Activated T-helper 1 cell treated with anti-CD3 and anti-CD28 coated beads, Interleukin-12 subunit alpha, Interleukin-12 subunit beta, Interleukin-2, Interleukin-4 antibody, amounts not matched to agents 30 ng/mL and 10 ng/mL and 1 ng/mL, durations not matched to agents 14 hours and 24 hours and 36 hours (primary cell): ENCODE measurements at places on chromosomes 12 and 14. TPM values are rescaled to one million over a fixed set of nuclear protein-coding genes. Genes with fewer than 3 reads are reported as not detected.

YAF2 gene
- 43.9 and 46.8 TPM in 2 replicates for total RNA-seq

ACSM4 gene
- total RNA-seq, result not detected in 2 replicates

CMAS gene
- 34.1 and 34.9 TPM in 2 replicates for total RNA-seq

LTB4R2 gene
- total RNA-seq, result 8.9 and 10.3 TPM in 2 replicates

GRCh38 chr14:84036840-84037239 is 1493.1 kb upstream of the FLRT2 start:
- DNase-seq, result no peak

- no peak for DNase-seq
Observed at GRCh38 chr12:67070604-67071003, 198.6 kb upstream of the CAND1 start.

DNA sequence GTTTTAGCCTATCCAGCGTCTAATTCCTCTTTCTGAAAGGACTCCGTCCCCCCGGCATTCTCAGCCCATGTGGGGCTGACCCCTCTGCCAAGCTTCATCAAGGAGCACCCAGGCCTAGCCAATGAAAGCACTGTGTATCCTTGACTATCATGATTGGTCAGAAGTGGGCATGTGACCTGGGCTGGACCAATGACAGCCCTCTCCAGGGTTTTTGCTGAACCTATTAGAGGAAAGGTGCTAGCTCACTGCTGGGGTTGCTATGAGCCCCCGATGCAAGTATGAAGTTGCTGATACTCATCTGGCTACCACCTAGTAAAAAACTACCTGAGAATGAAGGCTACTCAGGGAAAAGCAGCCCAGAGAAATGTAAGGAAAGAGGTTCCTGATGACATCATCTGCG is 68.1 kb downstream of the LRRC74A start:
- DNase-seq, result no peak

GRCh38 chr12:128543460-128543859 is 276.5 kb downstream of the TMEM132C start:
- no peak for DNase-seq

DNA sequence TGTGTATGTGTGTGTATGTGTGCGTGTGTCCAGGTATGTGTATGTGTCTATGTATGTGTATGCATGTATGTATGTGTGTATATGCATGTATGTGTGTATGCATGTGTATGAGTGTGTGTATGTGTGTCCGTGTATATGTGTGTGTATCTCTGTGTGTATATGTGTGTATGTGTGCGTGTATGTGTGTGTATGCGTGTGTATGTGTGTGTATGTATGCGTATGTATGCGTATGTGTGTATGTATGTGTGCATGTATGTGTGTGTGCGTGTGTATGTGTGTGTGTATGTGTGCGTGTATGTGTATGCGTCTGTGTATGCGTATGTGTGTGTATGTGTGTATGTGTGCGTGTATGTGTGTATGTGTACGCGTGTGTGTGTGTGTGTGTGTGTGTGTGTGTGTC is 31.6 kb downstream of the CHST11 start:
- DNase-seq, result no peak

DNA sequence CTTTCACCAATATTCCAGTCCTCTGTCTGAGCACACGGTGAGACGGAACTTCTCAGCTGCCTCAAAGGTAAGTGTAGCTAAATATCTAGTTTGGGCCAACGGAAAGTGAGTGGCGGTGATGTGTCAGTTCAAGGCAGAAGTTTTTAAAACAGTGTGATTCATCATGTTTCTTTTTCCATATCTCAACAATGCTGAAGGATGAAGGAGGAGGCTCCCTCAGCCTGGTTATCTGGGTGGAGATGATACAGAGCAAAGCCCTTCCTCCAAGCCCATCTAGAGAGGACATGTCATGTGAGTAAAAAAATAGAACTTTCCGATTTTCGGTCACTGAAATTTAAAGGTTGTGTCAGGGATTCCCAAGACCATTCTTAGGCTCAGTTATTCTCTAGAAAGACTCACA is 13.1 kb upstream of the ANP32D start:
- no peak for DNase-seq

GRCh38 chr12:2666411-2666810 is 128.4 kb upstream of the FKBP4 start:
- no peak for DNase-seq

- no peak for DNase-seq
Observed at GRCh38 chr14:64680013-64680713, 24.1 kb upstream of the PLEKHG3 start.

DNA sequence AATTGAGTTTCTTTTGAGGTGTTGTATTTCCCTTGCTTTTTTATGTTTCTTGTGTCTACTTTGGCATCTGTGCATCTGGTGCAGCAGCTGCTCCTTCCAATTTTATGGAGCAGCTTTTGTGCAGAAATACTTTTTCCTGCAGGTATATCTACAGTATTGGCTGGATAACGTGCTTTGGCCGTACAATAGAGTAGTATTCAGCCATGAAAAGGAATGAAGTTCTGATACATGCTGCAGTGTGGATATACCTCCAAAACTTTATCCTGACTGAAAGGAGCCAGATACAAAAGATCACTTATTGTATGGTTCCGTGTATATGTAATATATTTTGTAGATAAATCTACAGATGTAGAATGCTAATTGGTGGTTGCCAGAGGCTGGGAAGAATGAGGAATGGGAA is 74.6 kb downstream of the ERC1 start:
- DNase-seq, result no peak
